ENCODE measurements at places on chromosomes 1 and 21.

DNA sequence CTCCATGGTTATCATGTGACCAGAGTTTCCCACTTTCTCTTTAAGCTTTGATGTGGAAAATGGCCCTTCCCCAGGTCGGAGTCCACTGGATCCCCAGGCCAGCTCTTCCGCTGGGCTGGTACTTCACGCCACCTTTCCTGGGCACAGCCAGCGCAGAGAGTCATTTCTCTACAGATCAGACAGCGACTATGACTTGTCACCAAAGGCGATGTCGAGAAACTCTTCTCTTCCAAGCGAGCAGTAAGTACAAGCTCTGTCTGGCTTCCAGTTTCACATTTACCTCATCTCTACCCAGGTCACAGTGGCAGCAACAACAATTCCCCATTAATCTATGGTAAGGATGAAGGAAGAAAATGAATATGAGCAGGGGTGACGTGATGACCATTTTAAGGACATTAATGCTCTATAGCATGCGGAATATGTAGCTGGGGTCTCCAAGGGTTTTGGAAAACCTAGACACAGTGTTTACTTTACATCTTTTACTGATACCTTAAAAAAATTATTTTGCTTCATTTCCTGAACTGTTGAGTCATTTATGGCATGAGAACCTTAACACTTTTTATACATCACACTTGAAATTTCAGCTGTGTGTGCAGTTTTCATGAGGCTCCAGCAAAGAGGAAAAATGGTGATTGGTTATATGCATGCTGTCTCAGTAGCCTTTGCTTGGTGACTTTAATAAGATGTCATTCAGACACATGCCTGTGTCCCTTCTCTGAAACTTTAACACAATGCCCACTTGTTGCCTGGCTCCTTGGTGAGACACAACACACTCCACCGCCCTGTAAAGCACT is 286.3 kb upstream of the SGIP1 start:
- DNase-seq: no peak

GRCh38 chr1:93753791-93754763 is 72.4 kb upstream of the BCAR3 start:
- DNase-seq: no peak

- DNase-seq: no peak
These were observed 18.0 kb upstream of the MFSD2A start for GRCh38 chr1:39936724-39937491.

DNA sequence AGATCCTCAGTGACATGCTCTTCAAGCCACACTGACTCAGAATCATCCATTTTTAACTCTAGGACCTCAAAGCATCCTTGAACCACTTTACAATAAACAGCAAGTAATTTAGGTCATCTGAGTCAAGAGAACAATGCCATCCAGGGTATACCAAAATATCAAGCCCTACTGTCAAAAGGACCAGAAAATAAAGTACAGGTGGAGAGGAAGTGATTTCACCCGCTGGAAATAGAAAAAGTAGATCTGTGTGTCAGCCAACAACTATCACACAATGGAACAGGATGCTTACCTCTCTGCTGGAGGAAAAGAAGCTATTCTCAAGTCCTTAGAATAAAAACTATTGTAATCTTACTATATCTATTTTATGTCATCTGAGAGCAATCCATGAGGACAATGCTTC is 37.0 kb downstream of the RERE start:
- no peak for DNase-seq

GRCh38 chr1:113142791-113143190 is 69.8 kb downstream of the LRIG2 start:
- no peak for DNase-seq

DNA sequence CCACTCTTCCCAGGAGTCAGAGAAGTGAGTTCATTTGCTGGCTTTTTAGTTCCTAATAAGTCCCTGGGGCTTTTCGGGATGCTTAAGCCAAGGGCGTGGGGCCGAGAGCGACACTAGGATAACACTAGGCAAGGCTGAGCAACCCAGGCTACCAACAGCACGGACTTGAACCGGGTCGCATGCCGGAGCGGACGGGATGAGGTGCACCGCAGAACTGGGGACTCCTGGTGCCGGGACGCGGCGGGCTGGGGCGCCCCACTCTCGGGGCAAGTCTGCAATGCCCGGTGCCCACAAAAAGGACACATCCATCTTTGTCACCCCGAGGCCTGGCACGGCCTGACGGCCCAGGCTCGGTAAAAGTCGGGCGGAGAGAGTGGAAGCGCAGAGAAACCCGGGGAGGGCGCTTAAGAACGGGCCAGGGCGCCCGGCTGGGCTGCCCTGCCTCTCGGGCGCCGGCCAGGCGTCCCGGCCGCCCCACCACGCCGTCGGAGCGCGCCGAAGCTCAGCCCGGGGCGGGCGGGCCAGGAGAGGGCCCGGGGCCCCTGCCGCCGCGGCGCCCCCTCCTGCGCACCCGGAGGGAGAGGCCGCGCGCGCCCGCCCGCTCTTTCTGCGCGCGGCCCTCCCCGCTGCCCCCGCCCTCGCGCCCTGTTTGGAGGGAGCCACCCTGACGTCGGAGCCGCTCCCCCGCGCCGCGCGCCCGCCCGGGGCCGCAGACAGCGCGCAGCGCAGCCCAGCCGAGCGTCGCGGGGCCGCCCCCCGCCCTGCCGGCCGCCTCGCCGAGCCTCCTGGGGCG is at the start of gene NBL1:
TSS of gene NBL1 (plus strand) at position 710 of the 793 bp plus-strand sequence. CDS start 10,720 bp downstream, outside the sequence.
- DNase-seq: no peak

- DNase-seq: no peak
These were observed 66.7 kb upstream of the SELENON start for GRCh38 chr1:25733271-25733670.

DNA sequence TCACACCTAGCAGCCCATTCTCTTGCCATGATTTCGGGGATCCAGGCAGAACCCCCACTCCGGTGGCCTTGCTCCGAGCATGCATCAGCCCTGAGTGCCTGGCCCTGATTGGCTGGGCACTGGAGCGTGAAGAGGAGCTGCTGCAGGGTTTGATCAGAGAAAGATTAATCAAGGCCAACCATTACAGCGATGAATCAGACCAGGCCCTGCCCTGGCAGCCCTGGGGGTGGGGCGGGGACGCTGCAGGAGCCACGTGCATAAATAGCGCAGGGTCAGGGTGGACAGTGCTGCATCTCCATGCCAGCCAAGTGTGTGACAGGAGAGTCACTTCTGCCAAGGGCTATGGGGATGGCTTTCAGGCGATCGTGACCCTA is 3.4 kb upstream of the FAM131C start:
- no peak for DNase-seq

- no peak for DNase-seq
These were observed 36.5 kb downstream of the LHX4 start for GRCh38 chr1:180266275-180267210.

DNA sequence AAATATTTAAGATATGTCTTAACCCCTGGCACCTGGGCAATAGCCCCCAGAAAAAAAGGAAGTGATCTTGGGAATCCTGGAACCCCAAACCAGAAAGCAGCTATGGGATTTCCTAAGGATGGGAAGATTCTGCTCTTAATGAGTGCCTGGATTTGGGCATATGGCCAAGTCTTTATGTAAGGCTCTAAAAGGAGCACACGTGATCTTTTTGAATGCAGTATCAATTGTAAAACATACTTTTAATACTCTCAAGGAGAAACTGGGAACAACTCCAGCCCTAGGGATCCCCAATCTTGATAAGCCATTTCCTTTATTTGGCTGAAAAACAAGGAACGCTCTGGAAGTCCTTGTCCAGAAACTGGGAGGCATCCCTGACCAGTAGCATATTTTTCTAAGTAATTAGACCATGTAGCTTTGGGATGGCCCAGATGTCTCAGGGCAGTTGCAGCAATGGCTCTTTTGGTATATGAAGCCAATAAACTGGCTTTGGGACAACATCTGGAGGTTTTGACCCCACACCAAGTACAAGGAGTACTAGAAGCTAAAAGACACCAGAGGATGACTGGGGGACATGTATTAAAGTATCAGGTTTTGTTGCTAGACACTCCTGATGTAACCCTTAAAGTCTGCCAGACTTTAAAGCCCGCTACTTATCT is 80.9 kb upstream of the KIAA0040 start:
- DNase-seq: no peak

GRCh38 chr1:74771913-74772515 is 39.1 kb downstream of the TYW3 start:
- peak; percentile 75 for DNase-seq

DNA sequence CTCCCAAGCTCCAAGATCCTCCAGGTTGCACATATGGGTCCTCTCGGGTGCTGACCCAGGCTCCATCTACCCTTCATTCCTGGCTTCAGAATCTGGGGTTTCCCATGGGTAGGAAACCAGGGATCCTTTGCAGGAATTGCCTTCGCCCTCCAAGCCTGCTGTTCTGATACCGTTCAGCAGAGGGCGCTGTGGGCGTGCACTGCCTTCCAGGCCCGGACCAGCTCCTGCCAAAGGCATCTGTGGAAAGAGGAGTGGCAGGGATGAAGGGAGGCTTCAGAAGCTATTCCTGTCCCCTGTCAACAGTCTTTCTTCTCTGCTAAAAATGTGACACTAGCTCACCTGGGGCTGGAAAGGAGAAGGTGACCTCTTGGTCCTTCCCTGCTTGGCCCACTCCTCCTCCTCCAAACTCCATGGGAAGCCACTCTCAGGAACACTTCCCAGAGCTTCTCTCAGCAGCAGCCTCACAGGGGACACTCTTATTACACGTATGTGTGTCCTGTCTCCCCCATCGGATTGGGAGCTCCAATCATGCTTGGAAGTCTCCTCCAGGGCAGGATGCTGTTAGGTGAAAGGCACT is 71.2 kb downstream of the VWA5B1 start:
- peak; percentile 38 for DNase-seq

- DNase-seq: no peak
These were observed 50.9 kb downstream of the TARBP1 start for GRCh38 chr1:234427950-234428646.

GRCh38 chr1:77039739-77040138 is 172.5 kb downstream of the ST6GALNAC5 start:
- DNase-seq: no peak

DNA sequence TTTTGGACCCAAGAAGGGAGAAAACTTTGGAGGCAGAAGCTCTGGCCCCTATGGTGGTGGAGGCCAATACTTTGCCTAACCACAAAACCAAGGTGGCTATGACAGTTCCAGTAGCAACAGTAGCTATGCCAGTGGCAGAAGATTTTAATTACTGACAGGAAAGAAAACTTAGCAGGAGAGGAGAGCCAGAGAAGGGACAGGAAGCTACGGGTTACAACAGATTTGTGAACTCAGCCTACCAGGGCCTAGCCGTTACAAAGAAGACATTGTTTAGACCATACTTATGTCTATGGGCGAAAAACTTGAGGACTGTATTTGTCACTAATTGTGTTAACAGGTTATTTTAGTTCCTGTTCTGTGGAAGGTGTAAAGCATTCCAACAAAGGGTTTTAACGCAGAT is 10.4 kb upstream of the ACOT11 start:
- no peak for DNase-seq

DNA sequence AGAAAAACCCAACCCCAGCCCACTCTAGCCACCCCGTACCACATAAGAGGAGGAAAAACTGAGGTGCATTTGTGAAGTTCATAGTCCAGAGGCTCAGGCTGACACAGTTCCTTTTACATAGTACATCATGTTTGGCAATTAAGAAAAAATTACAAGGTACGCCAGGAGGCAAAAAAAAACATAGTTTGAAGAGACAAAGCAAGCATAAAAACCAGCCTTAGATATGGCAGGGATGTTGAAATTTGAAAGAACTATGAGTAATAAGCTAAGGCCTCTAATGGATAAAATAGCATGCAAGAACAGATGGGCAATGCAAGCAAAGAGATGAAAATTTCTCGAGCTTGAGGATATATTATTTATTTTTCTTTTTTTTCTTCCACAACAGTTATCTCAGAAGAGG is 31.9 kb downstream of the MIXL1 start:
- DNase-seq: no peak

GRCh38 chr1:225442123-225442505 is 14.3 kb upstream of the LBR start:
- no peak for DNase-seq

GRCh38 chr1:59552007-59552406 is 255.1 kb downstream of the FGGY start:
- DNase-seq: no peak

GRCh38 chr21:21952566-21952965 is 954.4 kb downstream of the NCAM2 start:
- no peak for DNase-seq

DNA sequence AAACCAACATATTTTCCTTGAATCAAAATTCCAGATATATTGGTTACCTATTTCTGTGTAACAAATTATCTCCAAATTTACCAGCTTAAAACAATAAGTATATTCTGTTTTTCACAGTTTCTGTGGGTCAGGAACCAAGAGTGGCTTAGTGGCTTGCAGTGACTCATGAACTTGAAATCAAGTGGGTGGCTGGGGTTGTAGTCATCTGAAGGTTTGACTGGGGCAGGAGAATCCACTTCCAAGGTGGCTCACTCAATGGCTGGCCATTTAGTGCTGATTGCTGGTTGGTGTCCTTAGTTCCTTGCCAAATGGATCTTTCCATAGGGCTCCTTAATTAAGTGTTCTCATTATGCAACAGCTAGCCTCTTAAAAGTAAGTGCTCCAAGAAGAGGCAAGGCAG is 43.8 kb downstream of the ALG14 start:
- DNase-seq: no peak

DNA sequence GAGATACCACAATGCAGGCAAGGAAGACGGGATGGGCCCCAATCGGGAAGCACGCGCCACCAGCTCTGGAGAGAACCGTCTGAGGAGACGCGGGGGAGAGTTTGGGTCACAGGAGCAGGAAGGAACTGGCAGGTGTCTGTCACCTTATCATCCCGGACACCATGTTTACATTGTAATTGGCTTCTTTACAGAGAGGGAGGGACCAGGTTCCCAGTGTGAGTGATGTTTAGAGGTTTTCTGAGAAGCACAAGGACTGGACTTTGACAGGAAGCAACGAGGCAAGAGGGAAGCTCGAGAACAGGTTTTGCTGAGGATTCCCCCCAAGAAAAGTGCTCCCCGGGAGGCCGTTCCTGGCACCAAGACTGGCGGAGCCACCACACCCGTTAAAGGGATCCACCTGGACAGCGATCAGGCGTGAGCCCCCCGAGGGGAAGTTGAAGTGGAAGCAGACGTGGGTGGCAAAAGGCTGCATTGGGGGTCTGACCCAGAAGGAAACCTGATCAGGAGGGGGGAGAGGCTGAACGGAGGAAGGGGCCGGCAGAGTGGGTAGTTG is 957 bp downstream of the EPS15 start:
- peak; percentile 86 for DNase-seq

- no peak for DNase-seq
These were observed 72.5 kb downstream of the PAX7 start for GRCh38 chr1:18703041-18703621.
